Astrocyte of the spinal cord (primary cell): ENCODE measurements at places on chromosomes 12 and 14.
A peak's percentile ranks its signal among the peaks of the same experiment; 100 is the strongest.

- DNase-seq, result no peak
Observed at GRCh38 chr12:52356762-52357580, 10.3 kb downstream of the KRT85 start.

GRCh38 chr14:32189811-32190210 is 12.0 kb upstream of the RNU6-7 start:
- DNase-seq, result no peak

DNA sequence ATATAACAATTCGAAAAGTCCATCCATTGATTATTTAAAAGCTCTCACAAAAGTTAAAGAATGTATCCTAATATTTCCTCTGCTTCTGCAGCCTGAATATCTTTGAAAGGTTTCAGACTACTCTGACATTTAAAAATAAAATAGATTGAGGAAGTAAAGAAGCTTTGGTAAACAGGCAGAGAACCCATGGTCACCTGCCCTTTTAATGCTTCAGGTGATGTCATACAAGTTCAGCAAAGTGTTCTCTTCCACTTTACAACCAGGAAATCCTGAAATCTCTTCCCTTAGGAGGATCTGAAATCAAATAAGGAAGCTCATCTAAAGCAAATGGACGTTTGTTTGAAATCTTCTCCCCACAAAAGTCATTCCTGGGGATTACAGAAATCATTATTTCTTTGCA is 322.4 kb downstream of the PDZRN4 start:
- no peak for DNase-seq

DNA sequence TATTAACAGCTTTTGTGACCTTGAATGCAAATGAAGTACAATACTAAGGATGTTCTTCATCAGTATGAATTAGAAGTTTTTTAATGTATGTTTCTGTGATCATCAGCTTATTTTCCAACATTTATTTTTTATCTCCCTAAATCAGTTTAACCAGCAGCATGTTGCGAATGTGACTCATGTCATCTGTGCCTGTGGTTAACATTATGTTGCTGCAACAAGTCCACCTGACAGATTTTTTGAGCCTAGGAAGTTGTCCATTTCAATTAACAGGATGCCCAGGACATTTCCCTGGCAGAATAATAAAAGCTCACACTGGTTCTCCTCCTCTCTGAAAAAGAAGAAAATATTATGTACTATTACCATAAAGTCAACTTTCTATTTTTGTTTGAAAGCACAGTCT is 155.5 kb downstream of the SYT1 start:
- peak; percentile 17 for DNase-seq

DNA sequence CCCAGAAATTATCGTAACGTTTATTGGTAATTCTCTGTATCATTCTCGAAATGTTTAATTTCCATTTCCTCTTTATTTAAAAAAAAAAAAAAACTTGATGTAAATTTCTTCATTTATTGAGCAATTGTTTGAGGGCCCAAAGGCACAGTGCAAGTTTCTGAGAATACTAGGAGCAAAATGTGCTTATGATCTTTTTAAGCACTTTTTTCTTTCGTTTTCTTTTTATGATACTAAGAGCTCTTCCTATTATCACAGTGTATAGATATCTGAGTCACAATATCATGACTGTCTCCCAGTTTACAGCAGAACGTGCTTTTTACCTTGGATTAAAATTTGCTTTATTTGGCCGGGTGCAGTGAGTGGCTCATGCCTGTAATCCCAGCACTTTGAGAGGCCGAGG is 5.6 kb downstream of the ATP2A2 start:
- no peak for DNase-seq

DNA sequence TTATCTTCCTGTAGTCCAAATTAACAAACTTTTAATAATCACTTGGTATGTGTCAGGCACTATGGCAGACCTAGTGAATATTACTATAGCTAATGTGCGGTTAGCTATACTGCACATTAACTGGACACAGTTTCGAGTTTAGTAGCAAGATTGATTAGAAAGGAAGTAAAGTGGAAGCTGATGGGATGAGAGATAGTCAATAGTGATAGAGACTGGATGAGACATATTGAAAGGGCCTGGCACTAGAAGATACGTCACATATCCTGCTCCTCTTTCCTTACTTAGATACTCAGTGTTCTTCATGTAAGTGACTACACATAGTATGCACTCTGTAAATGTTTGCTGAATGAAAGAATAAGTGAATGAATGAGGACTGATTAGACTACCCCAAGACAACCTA is 5.5 kb downstream of the TBK1 start:
- no peak for DNase-seq

GRCh38 chr14:101118233-101118632 is 214.7 kb upstream of the RTL1 start:
- no peak for DNase-seq

DNA sequence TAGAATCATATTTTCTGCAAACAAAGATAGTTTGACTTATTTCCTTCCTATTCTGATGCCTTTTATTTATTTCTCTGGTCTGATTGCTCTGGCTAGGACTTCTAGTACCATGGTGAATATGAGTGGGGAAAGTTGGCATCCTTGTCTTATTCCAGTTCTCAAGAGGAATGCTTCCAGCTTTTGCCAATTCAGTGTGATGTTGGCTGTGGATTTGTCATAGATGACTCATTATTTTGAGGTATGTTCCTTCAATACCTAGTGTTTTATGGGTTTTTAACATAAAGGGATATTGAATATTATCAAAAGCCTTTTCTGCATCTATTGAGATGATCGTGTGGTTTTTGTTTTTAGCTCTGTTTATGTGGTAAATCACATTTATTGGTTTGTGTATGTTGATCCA is 139.4 kb upstream of the CNTN1 start:
- no peak for DNase-seq

DNA sequence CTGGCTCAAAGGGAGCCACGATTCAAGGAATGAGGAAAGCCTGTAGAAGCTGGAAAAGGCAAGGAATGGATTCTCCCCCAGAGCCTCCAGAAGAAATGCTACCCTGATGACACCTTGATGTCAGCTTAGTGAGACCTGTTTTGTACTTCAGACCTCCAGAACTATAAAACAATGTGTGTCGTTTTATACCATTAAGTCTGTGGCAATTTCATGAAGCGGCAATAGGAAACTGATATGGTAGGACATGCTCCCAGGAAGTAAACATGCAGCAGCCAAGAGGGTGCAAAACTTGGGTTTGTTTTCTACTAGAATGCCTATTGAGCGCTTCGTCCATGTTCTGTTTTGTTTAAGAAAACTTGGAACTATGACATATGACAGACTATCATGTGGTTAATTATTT is 2.5 kb upstream of the APOBEC1 start:
- DNase-seq, result no peak

GRCh38 chr12:107225635-107226034 is 132.3 kb upstream of the CRY1 start:
- DNase-seq, result peak; percentile 42

DNA sequence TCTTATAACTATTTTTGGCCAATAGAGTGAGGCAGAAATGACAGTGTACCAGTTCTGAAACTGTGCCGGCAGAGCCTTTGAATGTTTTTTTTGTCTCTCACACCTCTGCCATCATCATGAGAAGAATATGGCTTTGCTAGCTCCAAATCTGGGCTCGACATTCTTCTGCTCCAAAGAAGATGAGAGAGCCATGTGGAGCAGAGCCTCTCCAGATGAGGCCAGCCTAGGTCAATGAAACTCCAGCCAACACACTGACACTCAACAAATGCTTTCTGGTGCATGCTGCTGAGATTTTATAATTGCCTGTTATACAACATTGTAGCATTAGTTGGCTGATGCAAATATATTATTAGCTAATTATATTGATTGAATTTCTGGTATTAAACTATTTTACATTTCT is 154.7 kb downstream of the SLC38A4 start:
- no peak for DNase-seq

- no peak for DNase-seq
Observed at GRCh38 chr12:51217133-51217967, 512 bp downstream of the POU6F1 start.

GRCh38 chr12:43118881-43119280 is 433.1 kb downstream of the ADAMTS20 start:
- DNase-seq, result no peak

- peak; percentile 98 for DNase-seq
Observed at GRCh38 chr12:108804271-108804953, 53.0 kb downstream of the SSH1 start.

GRCh38 chr12:90489141-90489540 is 465.8 kb downstream of the CCER1 start:
- DNase-seq, result peak; percentile 22

DNA sequence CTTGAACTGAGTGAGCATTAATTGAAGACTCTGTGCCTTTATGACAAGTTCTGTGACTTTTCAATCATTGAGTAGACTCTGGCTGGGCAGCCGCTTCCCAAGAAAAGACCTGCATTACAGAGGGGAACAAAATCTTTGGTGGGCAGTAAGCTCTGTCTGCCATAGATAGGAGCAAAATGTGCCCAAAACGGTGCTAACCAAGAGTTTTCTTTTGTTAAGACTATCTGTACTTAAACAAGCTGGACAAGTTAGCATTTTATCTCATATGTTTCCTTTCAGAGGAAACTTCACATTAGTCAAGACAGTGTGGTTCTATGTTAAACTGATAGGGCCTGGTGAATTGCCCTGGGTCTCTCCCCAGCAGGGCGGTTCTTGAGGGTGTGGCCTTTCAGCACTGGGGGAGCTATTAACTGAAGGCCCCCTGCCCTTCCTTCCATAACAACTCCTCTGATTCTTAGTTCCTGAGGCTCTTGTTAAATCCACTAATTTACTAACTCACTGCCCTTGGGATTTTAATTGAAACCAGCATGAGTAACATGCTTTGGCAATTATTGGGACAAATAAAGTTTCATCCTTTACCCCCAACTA is 219.6 kb downstream of the KTN1 start:
- no peak for DNase-seq

- no peak for DNase-seq
Observed at GRCh38 chr14:20692116-20692751, 3.7 kb downstream of the ANG start.

DNA sequence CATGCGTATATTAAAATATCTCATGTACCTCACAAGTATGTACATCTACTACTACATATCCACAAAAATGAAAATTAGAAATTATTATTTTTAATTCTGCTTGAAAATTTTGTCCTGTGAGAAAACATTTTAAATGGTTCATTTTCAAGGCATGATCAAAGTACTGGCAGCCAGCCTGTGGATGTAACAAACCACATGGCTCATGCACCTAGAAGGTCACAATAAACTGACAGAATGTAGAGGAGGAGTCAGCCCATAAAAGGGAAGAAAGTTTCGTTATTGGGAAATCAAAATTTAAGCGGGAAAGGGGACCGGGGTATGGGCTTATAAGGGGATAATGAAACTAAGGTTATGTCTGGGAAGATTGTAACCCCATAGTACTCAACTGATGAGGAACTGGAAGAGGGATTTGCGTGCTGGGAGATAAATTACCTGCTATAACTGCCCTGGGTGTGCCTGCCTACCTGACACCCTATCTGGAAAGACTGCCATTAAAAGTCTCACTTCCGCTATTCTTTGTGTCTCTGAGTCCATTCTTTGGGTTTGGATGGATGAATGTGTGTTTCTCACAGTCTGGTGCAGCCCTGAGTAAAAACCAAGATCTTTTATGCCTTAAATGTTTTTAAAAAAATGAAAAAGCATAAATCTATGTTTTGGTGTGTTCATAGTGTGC is 62.2 kb upstream of the PCED1B start:
- no peak for DNase-seq

DNA sequence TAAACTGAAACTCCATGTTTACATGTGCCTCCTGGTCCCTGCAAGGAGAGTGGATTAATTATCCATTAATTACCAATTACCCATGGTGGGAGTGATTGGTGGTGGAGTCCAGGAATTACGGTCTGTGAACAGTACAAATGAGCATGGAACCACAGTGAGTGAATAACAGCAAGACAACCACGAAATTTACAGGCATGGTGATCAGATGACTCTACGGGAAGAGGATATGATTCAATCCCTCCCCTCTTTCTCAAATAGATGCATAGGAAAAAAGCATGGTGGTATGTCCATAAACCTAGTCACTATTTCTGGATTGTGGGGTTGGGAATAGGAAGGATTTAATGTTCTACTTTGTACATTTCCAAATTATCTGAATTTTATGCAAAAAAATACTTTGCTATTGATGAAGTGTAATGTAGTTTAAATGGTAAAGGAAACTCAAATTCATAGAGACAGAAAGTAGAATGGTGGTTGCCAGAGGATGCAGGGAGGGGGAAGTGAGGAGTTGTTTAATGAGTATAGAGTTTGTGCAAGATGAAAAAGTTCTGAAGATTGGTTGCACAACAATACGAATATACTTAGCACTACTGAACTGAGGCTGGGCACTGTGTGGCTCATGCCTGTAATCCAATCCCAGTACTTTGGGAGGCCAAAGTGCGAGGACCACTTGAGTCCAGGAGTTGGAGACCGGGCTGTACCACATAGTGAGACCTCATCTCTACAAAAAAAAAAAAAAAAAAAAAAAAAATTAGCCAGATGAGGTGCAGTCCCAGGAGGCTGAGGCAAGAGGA is 41.2 kb upstream of the C12orf75 start:
- DNase-seq, result peak; percentile 60

- DNase-seq, result no peak
Observed at GRCh38 chr12:132648616-132649225, 30.1 kb downstream of the P2RX2 start.

- DNase-seq, result no peak
Observed at GRCh38 chr12:15910468-15910863, 666 bp upstream of the DERA start.

DNA sequence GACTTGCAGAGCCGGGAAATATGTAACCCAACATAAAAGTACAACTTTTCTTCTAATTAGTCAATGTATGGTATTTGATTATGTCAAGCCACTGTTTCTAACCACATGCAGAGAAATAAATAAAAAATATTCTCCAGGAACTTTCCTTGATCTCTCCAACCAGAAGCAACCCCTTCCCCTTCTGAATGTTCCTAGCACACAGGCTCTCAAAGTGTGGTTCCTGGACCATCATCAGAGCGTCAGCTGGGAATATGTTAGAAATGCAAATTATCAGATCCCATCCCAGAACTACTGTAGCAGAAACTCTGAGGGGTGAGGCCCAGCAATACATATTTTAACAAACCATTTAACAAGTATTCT is 21.0 kb upstream of the ITPR2 start:
- DNase-seq, result no peak

- no peak for DNase-seq
Observed at GRCh38 chr12:62861586-62861985, 73.4 kb downstream of the PPM1H start.

- DNase-seq, result no peak
Observed at GRCh38 chr14:102772781-102773570, 4.3 kb upstream of the TRAF3 start.

DNA sequence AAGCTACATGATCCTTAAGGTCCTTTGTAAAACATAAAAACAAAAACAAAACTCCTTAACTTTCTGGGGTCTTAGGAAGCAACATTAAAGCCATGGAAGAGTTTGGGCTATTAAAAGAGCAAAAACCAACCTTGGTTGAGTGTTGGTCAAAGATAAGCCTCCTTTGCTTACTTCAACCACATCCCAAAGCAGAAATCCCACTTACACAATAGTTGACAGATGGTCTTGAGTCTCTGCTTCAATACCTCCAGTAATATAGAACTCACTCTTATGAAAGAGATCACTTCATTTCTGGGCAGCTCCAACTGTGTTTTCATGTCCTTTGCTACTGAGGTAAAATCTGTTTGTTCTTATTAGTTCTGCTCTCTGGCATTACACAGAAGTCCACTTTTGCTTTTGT is 125.8 kb downstream of the SLC38A4 start:
- DNase-seq, result no peak

- no peak for DNase-seq
Observed at GRCh38 chr14:82052778-82053177, 519.1 kb upstream of the SEL1L start.

- no peak for DNase-seq
Observed at GRCh38 chr14:55086938-55087337, 35.5 kb downstream of the MAPK1IP1L start.

- peak; percentile 37 for DNase-seq
Observed at GRCh38 chr14:77574446-77575115, 41.9 kb downstream of the SPTLC2 start.
